ENCODE measurements at places on chromosomes 13 and 19.
A peak's percentile ranks its signal among the peaks of the same experiment; 100 is the strongest.

GRCh38 chr19:49409441-49410029 is 13.7 kb downstream of the PTH2 start:
- DNase-seq, result no peak

DNA sequence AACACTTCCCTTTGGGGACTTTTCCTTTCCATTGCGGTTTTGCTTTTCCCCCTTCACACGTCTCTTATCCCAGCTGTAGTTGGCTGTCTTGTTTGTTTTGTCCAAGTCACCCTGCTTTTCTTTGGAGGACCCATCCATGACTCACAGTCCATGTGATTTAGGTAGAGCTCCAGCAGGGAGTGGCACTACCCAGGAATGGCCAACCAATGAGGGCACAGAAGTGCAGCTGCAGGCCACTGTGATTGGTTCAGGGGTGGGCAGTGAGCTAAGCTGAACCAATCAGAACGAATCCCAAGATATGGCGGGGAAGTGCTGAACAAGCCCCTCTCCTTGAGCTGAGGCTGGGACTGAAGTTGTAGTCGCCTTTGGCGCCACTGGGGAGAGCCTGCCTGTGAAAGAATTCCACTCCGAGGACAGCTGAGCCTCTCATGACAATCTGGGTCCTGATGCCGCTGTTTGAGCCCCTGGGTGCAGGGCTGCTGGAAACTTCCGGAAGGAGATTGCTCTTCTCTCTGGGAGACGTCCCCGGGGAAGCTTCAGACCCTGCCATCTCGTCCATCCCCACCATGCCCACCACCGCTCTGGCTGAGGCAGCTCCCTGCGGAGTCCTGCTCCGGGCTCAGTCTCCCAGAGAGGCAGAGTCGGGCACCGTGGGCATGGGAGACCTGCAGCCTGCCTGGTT is 62.9 kb upstream of the URI1 start:
- peak; percentile 83 for DNase-seq

DNA sequence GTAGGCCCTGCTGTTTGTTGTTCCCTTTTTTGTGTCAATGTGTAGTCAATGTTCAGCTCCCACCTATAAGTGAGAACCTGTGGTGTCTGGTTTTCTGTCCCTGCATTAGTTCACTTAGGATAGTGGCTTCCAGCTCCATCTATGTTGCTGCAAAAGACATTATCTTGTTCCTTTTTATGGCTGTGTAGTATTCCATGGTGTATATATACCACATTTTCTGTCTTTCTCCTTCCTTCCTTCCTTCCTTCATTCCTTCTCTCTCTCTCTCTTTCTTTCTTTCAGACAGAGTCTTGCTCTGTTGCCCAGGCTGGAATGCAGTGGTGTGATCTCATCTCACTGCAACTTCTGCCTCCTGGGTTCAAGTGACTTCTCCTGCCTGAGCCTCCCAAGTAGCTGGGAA is 21.0 kb downstream of the CYP2A6 start:
- DNase-seq, result no peak

GRCh38 chr13:21458451-21458812 is 671 bp downstream of the ZDHHC20 start:
- DNase-seq, result peak; percentile 51
